Activated CD8-positive, alpha-beta T cell treated with anti-CD3 and anti-CD28 coated beads for 36 hours (primary cell): ENCODE measurements at places on chromosomes 5 and 9. TPM values are rescaled to one million over a fixed set of nuclear protein-coding genes. Genes with fewer than 3 reads are reported as not detected.

DNA sequence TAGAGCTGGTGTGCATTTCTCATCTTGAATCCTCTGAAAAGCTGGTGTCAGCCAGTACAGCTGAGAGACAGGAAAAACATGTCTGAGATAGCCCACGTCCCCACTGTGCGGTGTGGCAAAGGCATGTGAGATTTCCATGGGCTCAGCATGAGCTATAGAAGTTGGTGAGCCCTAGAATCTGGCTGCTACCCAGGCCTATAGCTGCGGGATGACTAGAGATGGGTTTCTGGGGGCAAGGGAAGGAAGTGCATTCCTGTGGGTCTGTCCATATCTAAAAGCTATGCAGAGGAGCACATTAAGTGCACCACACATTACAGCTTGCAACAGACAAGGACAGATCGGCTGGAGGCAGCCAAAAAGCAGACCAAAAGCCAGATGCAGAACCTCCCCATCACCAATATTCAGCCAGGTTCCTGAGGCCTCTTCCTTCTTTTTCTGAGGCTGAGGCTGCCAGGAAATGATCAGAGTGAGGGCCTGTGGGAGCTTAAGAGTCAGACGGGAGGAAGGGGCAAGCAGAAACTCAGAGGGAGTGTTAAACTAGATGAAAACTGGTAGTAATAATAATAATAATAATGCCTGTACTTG is 55.8 kb upstream of the RANBP3L start:
- no peaks in the 10 kb centered on the region for H3K27me3 ChIP-seq
- peaks cover 6% of the 10 kb centered on the region for H3K4me1 ChIP-seq
- H3K27ac ChIP-seq = no peak overlapping the region

RLN1 gene
- total RNA-seq = 2.3 TPM

SPINK13 gene
- not detected for total RNA-seq

ADAMTS16 gene
- total RNA-seq = not detected

- no peak for DNase-seq
- peaks cover 2% of the 10 kb centered on the region for H3K36me3 ChIP-seq
- H3K27ac ChIP-seq = no peak overlapping the region
These were observed 278.8 kb downstream of the FANCC start for GRCh38 chr9:95038666-95039065.

TMEM171 gene
- total RNA-seq = not detected
